ENCODE measurements at places on chromosomes 3 and 15. TPM values are rescaled to one million over a fixed set of nuclear protein-coding genes. Genes with fewer than 3 reads are reported as not detected.

DNA sequence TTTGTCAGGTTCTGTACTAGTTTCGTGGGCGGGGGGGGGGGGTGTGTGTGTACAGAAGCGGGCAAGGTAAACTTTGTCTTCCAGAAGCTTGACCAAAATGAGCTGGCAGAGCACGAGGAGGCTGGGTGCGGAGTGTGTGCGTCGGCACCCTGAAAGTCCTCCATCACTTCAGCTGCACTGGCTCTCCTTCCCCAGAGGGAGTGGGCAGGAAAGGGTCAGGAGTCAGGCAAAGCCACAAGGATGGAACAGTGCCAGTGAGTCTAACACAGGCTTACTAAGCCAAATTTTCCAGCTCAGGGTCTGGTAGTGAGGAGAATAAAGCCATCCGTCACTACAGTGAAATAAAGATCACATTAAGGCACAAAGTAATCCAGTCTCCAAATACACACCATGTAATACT is 11.9 kb upstream of the SH3GL3 start:
- H3K36me3 ChIP-seq = no peaks in the 10 kb centered on the region
- H3K4me3 ChIP-seq = no peak overlapping the region
- H3K4me1 ChIP-seq = no peaks in the 10 kb centered on the region
- H3K27ac ChIP-seq = no peak overlapping the region

GRCh38 chr3:71486831-71487230 is 96.7 kb downstream of the FOXP1 start:
- H3K4me1 ChIP-seq = peaks cover 7% of the 10 kb centered on the region
- H3K36me3 ChIP-seq = no peaks in the 10 kb centered on the region
- peak overlapping the region; percentile 48 for H3K27ac ChIP-seq

DNA sequence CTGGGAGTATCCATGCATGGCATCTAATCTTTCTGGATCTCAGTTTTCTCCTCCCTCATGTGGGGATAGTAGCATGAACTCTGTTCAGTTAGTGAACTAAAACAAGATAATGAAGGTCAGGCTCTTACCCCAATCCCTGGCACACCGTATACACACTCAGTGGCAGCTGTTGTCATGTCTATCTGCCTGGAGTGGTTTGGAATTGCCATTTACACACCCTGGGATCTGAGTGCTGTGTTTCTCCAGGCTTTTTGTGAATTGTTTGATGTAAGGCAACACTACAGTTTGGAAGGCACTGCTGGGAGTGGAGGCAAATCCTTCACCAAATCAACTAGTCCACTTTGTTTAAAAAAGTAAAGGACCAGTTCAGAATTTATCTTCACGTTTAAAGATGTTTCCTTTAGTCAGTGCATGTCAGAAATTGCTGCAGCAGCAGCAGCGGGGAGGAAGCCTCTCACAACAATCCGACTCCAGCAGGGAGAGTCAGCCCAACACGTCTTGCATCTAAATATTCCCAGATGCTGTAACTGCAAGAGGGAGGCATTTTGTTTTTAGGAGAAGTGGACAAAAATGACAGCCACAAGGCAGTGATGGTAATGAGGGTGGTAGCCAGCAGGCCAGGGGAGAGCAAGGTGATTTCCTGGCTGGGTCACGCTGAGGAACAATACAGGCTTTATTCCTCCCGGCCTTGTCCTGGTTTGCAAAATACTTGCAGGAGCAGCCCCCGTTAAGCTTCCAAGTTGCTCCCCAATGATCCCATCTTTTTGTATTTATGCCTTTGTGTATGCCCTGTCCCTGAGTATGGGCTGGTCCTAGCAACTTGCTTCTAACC is 128.5 kb upstream of the LRIG1 start:
- no peak overlapping the region for H3K4me3 ChIP-seq
- peaks cover 1% of the 10 kb centered on the region for H3K27me3 ChIP-seq
- no peak overlapping the region for H3K27ac ChIP-seq

Gene ACAN
- 0.76 TPM for total RNA-seq

Gene LDHAL6B
- not detected for total RNA-seq

DNA sequence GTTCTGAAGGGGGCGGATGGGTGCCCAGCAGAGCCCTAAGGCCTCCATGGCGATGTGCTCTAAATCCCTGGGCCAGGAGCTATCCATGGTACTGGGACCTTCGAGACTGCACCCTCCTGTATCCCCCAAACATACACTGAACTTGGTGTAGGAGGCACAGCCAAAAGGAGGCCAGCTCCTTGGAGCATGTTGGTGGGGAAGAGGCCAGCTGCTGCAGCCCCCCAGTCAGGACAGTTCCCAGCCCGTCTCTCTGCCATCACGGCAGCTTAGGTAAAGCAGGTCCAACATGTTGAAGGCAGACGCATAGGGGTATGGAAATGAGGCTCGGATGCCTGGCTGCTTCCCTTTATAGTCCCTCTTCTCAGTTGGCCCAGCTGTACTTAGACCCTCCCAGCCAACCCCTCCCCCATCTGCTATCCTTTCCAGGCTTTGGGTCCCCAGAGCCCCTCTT is 1.8 kb downstream of the CAMKV start:
- no peaks in the 10 kb centered on the region for H3K36me3 ChIP-seq
- peaks cover 14% of the 10 kb centered on the region for H3K4me1 ChIP-seq
- DNase-seq = no peak
- H3K27me3 ChIP-seq = peaks cover 24% of the 10 kb centered on the region
- no peak overlapping the region for H3K27ac ChIP-seq

DNA sequence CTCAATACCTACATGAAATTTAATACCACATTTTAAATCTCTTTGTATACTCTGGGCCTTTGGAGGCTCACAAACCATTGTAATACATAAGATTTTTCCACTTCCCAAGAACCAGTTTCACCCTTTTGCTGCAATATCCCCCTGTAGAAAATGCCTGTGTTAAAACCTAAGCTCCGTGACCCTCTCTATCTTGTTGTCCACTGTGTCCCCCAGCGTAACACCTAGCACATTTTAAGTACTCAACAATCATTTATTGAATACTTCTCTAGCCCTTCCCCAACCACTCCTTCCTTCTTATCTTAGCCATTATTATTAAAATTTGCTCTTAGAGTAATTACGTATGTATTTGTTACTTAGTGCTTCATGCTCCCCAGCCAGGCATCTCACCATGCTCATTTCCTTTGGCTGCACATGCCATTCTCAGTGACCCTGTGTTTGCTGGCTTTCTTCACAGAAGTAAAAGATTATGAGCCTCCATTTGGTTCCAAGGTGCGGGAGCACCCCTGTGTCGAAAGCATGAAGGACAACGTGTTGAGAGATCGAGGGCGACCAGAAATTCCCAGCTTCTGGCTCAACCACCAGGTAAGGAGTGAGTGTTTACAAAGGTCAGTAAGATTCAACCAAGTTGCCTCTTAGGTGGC is 81.6 kb downstream of the TGFBR2 start:
- no peak overlapping the region for H3K4me3 ChIP-seq
- H3K27ac ChIP-seq = peak overlapping the region; percentile 79
- no peak for DNase-seq
- peaks cover 32% of the 10 kb centered on the region for H3K36me3 ChIP-seq
- peaks cover 94% of the 10 kb centered on the region for H3K4me1 ChIP-seq

Gene APEH
- 84.4 TPM for total RNA-seq

All from spleen (tissue), 13 donors.